ENCODE measurements at places on chromosomes 6 and 20. TPM values are rescaled to one million over a fixed set of nuclear protein-coding genes. Genes with fewer than 3 reads are reported as not detected.

The CCM2L gene
- not detected for total RNA-seq

DNA sequence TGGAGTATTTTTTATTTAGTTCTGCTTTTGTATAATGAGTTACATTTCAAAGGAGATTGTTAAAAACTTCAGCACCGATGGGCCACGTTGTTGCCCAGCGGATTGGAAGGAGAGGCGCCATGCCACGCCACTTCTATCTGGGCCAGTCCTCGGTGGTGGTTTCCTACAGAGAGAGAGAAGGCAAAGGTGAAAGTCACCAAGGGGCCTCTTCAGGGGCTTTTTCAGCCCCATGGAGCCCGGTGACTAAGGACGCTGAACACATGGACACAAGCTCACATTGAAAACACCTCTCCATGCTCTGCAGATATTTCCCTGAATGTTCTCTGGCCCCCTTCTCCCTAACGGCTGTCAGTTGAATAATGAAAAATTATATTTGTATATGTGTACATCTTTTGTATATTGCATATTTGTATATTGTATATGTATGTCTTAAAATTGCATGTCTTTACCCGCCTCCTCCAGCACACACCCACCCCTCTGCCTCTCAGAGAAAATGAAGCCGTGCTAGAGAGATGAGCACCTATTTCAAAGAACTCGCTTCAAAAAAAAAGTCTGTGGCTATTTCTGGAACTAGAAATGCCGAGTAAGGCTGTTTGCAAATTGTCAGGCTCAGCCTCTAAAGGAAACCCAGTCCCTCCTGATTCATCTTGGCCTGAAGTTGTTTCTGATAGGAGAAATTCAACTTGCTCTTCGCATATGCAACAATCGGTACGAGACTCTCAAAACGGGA is 91.9 kb upstream of the CDH4 start:
- DNase-seq = no peak

The FOXO3 gene
- 23.3 TPM for total RNA-seq

The DNAH8 gene
- under 0.01 TPM for total RNA-seq

The COL19A1 gene
- not detected for total RNA-seq

The MYBL2 gene
- total RNA-seq = 66.7 TPM

- DNase-seq = no peak
Measured at GRCh38 chr6:85401186-85402021, 48.5 kb upstream of the NT5E start.

DNA sequence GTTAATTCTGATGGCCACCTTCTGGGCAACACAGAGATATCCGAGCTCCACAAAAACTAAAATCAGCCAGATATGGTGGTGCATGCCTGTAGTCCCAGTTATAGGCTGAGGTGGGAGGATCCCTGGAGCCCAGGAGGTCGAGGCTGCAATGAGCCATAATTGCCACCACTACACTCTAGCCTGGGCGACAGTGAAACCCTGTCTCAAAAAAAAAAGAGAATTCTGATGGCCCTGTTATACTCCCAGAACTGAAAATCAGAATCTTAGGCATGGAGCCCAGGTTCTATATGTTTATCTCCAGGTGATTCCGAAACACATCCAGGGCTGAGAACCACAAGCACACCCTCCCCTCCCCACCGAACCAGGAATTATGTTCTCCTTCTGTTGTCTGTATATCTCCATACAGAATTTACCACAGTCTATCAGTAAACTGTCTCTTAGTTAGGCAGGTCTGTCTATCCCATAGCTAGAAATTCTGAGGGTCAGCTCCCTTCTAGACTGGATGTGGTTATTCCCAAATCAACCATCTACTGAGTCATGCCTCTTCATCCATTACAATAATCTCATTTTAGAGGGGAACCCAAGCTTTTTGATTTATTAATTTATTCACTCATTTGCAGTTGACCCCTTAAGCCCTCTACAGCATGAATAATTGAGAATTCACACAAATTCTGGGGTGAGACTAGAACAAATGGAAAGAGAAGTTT is 24.8 kb upstream of the CCND3 start:
- no peak for DNase-seq
